ENCODE measurements at places on chromosomes 6 and 20.

DNA sequence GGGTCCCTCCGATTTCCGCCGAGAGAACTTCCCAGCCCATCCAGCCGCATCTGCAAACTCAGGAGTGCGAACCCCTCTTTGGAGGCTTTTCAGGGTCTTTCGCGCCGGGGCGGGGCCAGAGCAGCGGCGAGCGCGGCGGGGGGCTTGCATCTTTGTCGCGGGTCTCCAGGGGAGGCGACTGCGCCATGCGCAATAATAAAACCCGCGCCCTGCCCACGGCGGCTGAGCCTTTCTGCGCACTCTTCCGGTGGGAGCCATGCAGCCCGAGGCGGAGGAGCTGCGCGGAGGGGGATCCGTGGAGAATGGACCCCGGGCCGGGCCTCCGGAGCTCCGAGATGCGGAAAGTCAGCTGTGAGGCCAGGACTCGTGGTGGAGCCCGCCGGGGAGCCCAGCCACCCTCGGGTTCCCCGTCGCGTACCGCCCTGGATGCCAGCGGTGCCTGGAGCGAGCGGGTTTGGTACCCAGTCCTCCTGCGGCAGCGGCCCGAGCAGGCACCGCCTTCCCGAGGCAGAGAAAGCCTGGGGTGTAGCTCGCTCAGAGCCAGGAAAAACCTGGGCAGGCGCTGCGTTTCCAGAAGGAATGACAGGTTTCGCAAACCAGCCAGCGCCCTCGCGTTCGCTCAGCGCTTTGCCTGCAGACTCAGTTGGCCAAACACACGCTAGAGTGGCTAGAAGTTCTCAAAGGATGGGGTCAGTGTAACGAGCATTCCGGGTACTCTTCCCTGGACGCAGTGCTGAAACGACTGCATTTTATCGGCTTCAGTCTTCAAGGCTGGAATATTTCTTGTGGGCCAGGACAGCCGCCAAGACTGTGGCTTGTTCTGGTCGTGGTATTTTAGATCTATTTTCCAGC, 1.2 kb downstream of the AKAP12 start:
- DNase-seq = no peak

DNA sequence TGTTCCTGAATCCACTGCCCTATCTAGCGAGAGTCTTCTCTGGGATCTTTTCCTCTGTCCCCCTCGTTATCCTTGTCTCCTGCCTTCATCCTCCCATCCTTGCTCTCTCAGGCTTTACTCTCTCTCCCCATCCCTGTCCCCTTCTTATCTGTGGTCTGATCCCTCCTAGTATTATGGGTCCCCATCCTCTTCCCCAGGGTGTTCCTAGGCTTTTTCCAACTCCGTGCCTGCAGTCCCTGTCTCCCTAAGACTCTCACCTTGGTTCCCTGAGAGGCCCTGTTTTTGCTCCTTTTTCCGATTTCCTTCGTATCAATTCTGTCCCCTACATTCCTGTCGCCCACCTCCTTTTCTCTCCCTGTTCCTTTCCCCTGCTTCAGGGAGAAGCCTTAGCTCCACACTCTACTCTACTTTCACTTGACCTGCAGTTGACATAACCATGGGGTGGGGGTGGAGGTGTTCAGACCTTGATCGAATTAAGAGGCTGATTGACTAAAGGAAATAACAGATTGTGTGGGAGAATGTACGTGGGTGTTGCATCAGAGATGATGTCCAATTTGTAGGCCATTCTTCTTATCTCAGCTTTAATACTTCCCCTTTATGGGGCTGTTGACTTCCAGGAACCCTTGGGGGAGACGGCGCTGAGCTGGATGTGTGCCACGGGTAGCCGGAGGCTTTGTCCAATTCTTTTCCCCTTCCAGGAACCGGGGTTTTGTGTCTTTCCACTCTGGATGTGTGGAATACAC, 905 bp downstream of the PPARD start:
- DNase-seq = no peak

- DNase-seq = no peak
Observed at GRCh38 chr6:91276315-91276714, 689.4 kb upstream of the MAP3K7 start.

GRCh38 chr6:22880686-22881433, 311.5 kb downstream of the HDGFL1 start:
- DNase-seq = no peak

DNA sequence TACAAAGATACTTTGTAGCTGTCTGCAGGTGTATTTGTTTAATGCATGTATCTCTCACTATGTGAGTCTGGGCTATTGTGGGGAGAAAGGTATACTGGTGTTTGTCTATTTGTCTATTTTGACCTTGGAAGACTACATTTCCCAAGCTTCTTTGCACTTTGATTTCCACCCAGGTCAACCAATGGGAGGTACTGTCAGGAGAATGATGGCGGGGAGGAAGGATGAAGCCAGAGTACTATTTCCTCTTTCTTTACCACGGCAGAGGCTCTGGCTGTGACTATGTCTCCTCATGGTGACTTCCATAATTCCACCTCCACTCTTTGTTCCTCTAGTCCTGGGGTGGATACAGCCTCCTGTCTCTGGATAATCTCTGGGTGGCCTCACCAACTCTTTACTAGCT, 23.1 kb downstream of the LBP start:
- no peak for DNase-seq

GRCh38 chr20:41889126-41889843, 271.1 kb upstream of the CHD6 start:
- DNase-seq = no peak
